SJSA1 (cell line): ENCODE measurements at places on chromosomes 12 and 14. TPM values are rescaled to one million over a fixed set of nuclear protein-coding genes. Genes with fewer than 3 reads are reported as not detected.

- DNase-seq, result no peak
Measured at GRCh38 chr14:22839159-22839779, 2.9 kb downstream of the MMP14 start.

Gene AQP5
- total RNA-seq, result not detected in 2 replicates

DNA sequence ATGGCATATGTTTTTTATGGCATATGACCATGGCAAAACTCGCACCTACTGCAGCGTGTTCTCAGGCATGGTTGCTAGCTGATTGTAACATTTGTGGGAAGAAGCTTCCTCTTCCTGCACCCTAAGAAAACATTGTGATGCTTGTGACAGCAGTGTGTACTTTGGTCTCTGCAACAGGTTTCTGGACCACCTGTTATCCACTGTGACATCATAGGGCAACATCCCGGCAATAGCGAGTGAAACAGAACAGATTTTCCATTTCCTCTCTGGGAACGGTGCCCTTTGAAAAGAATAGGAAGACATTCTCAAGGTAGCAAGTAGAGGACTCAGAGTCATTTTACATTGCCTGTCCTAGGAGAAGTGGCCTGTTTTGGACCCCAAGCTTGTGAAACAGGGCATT, 135.4 kb upstream of the TRHDE start:
- DNase-seq, result no peak

GRCh38 chr14:61365667-61366212, 44.4 kb downstream of the PRKCH start:
- peak; percentile 23 for DNase-seq

DNA sequence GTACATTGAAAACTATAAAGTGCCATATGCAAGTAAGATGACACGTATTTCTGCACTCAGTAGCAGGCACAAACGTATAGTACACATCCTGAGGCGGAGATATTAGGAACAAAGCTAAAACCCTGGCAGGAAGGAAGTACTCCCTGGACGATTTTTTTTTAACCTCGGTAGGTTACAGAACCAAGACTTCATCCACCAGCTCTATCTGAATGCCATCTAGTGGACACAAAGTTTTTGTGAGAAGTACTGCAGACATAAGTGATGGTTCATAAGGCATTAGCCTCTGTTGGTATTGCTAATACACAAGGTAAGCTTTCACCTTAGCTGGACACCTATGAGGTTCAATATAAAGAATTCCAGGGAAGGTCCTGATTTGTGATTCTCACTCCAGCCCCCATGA, 83.0 kb upstream of the CCDC196 start:
- DNase-seq, result no peak

- no peak for DNase-seq
Measured at GRCh38 chr12:128387811-128388422, 120.9 kb downstream of the TMEM132C start.

Gene TAS2R20
- 1.1 TPM in 1 of 2 replicates, not detected in the other for total RNA-seq

DNA sequence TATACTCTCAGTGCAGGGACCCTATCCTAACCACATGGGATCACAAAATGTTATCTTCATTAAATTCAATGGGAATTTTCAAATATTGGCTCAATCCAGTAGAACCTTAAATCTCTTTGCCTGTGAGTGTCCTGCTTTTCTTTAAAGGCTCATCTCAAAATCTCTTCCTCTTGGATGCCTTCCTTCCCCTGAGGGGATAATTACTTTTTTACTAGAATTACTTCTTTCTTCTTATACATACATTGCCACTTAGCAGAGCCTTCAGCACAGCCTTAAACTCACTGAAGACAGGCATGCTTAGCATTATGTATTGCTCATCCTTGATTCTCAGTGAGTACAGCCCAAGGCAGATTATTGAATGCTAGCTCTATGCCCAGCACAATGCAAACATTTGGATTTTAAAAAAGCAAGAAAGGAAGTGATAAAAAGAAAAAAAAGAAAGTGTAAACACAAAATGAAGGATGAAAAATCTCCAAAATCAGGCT, 1918.0 kb upstream of the FLRT2 start:
- DNase-seq, result no peak

Gene PFDN5
- total RNA-seq, result 450 and 523 TPM in 2 replicates

GRCh38 chr14:104749111-104749649, 3.8 kb upstream of the SIVA1 start:
- no peak for DNase-seq

GRCh38 chr14:67837011-67837624, 17.5 kb downstream of the RAD51B start:
- no peak for DNase-seq

DNA sequence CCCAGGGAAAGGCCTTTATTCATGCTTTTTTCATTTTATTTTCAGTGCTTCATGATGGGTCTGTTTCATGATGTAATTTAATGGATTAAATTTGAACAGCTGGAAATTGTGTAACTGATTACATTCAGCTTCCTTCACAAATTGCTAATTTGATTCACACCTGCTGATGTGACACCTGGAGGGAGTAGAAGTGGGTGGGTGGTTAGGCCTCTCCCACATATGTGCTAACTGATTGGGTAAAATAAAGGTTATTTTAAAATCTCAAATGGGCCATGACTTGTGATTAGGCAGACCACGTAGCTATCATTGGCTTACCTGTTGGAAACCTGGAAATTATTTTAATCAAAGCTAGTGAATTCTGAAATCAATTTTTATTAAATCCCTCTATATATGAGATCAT, 142.1 kb downstream of the GXYLT1 start:
- DNase-seq, result no peak

Gene DIO3
- total RNA-seq, result not detected in 2 replicates

Gene ARHGEF40
- total RNA-seq, result 38.7 and 42.2 TPM in 2 replicates

Gene LMNTD1
- 1.0 and 1.9 TPM in 2 replicates for total RNA-seq

Gene PPM1H
- total RNA-seq, result 8.5 and 9.6 TPM in 2 replicates

DNA sequence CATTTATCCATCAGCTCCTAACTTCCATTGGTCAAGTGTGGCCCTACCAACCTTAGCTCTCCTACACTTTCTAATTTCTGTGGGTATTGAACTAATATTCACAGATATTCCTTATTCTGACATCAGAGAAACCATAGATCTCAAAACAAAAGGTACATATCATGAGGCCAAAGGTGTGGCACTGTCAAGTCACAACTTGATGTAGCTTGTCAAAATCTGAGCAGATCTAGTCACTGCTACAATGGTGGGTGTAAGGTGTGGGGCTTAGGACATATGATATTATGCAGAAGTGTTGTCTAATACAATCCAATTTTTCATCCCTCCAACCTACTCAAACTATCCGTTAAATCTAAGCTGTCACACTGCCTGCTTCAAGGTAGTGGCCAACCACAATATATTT, 114.0 kb upstream of the FAR2 start:
- DNase-seq, result no peak

DNA sequence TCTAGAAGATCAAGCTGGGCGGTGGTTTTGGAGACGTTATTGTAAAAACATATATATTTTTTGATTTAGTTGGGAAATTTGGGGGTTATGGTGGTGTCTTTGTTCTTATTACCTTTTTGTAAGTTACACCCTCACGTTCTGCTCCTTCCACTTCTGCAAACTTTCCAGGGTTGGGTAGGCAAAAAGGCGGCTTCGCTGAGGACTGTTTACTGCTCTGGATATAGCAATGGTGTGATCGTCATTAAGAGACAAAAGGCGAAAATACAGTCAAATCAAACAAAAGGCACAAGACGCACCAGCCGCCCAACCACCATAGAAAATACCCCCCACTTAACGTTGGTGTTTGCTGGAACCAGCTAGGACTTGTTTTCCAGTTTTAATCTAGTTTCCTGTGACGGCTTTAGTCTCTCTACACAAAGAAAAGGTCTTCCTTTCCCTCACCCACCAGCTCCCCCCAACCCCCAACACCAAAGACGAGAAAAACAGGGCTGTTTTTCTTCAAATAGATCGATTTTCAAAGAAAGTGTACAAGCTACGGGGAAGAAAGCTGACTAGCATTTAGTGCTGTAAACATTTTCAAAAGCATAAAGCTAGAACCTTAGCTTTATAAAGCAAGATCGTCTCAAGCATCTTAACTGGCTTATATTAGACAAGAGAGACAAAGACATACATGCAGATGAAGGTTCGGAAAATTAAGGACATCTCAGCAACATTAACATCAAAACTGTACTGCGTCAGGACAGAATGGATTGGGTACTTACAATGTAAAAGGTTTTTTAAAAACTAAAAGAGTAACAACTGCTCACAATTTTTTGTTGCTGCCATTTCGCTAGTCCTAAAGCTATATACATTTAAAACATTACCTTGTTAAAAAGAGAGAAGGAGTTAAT, 2.0 kb upstream of the SETD1B start:
- DNase-seq, result no peak

Gene CPNE6
- total RNA-seq, result not detected in 2 replicates

Gene PAPLN
- 0.38 and 2.4 TPM in 2 replicates for total RNA-seq

Gene LRRIQ1
- total RNA-seq, result not detected in 2 replicates

DNA sequence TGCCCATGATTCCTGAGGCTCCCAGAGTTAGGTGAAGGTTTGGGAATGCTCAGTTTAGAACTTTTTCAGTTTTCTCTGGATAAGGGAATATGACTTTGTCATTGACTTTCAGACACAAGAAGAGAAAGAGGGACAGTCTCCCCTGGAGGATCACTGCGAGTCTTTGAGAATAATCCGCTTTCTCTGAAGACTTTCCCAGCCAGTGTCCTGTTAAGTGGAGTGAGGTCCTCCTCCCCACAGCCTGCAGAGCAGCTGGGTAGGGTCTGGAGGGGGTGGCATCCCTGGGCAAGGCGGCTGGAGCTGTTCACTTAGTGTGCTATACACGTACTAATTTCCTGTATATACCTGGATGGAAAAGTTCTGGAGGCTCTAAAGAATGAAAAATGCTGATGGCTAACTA, 8.5 kb upstream of the RAB35 start:
- no peak for DNase-seq

Gene GNPNAT1
- total RNA-seq, result 28.3 and 36.0 TPM in 2 replicates

Gene AKAP6
- 3.8 and 4.1 TPM in 2 replicates for total RNA-seq

- DNase-seq, result no peak
Measured at GRCh38 chr12:50579757-50580267, 75.0 kb downstream of the DIP2B start.

DNA sequence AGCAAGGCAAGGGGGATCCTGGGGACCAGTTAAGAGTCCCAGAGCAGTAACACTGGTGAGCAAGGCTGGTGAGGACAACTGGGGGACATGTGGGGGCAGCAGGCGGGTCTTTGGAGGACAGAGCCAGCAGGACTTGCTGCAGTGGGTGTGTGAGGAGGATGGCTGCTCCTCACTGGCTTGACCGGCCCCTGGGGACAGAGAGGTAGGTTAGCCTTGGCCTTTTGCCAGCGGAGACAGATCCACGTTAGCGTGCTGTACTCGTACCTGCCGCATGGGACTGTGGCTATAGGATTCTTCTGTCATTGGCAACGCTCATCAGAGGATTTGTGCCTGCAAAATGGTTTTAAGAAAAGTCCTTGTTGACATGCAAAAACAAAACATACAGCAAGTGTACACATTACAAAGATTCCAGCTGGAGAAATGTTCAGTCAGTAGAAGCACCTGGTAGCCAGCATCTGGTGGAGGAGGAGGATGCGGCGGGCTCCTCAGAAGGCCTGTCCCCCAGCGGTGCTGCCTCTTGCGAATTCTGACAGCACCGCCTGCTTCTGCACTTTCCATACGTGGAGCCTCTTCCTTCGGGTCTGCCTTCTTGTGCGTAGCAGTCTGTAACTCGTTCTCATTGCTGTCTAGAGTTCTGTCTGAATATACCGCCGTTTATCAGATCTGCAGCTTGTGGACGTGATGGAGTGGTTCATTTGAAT, 91.3 kb downstream of the EP400 start:
- DNase-seq, result no peak

GRCh38 chr12:77845831-77846230, 15.1 kb downstream of the NAV3 start:
- DNase-seq, result no peak

Gene FAM90A1
- total RNA-seq, result not detected in 2 replicates

Gene NTF3
- 0.81 and 1.7 TPM in 2 replicates for total RNA-seq

DNA sequence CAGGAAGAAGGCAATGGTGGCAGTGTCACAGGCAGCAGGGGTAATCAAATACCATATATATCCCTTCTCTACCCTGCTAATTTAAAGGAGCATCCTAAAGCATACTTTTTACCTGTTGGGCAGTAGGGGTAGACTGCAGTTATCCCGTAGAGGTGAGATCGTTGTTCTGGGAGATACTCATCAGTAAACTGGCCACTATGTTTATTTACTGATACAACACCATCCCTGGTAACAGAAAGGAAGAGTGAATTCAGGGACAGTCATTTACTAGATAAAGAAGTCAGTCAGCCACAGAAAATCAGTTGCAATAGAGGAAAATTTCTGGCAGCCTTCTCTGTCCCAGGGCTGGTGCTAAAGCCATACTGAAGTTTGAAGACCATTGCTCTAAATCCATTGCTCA, 16.3 kb downstream of the RTRAF start:
- DNase-seq, result no peak

Gene ARHGAP9
- 30.6 TPM in 2 replicates for total RNA-seq

DNA sequence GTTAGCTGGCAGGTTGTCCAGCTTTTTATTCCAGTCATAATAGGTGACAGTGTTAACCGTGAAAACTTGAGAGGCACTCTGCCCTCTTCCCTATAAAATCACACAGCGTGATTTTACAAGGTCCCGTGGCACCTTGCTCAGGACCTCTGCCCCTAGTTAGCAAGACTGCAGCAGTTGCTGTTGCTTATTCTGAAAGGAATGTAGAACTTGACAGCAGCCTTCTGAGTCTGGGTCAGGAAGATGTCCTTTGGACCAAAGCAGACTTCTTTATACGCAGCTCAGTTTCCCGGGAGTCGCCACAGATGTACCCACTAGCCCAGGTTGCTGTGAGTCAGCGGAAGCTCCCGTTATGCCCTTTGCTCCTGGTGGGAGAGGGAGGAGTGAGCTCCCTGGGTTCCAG, 13.2 kb downstream of the PRKAB1 start:
- DNase-seq, result no peak

GRCh38 chr12:105819549-105819948, 319.2 kb downstream of the NUAK1 start:
- no peak for DNase-seq

DNA sequence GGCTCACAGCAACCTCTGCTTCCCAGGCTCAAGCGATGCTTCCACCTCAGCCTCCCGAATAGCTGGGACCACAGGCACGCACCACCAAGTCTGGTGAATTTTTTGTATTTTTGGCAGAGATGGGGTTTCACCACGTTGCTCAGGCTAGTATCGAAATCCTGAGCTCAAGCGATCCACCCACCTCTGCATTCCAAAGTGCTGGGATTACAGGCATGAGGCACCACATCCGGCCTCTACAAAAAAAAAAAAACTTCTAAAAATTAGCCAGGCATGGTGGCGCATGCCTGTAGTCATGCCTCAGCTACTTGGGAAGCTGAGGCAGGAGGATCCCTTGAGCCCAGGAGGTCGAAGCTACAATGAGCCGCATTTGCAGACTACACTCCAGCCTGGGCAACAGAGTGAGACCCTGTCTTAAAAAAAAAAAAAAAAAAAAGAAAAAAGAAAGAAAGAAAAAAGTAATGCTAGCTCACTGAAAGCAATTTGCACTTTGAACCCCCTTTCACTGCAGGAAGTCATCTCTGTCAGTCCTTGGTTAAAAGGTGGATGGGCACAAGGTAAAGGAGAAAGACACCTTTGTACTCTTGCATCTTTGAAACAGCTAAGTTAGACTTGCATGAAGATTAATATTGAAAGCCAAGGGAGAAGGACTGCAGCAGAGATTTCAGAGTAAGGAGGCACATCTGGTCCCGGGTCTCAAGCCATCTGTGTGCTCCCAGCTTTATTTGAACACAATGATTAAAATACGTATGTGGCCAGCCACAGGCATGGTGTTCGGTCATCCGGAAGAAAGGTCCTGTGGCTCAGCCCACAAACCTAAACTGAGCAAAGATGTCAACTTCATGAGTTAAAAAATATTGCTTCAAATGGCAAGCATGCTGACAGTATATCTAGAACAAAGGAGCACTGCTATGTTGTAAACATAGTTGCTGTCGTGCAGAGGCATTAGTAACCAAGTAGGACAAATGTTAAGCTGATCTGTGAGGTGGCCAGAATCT, 103.8 kb upstream of the HMGA2 start:
- peak; percentile 100 for DNase-seq
